ENCODE measurements at places on chromosomes 4 and X. TPM values are rescaled to one million over a fixed set of nuclear protein-coding genes. Genes with fewer than 3 reads are reported as not detected.
A peak's percentile ranks its signal among the peaks of the same experiment; 100 is the strongest.

DNA sequence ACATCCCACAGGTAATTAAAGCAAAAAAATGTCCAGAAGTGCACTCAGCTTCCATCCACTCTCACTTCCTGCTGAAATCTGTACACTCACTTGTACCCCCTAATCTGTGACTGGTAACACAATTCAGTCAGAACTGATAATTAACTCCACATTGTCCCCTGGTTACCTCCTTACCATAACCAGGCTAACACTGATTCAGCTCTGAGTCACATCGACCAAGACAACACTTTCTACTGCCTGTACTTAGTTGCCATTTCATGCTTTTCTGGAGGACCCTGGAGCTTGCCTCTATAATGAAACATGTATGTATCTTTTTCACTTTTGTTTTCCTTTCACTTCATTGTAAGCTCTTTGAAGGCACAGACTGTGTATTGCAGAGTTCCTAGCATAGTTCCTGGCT lies 130.9 kb upstream of the GABRG1 start:
- DNase-seq = no peak

Gene DCLK2
- total RNA-seq = 4.9 TPM

- DNase-seq = no peak
These were observed 340.0 kb upstream of the NDST4 start for GRCh38 chr4:115453416-115453815.

Gene GSPT2
- 5.2 TPM for total RNA-seq

DNA sequence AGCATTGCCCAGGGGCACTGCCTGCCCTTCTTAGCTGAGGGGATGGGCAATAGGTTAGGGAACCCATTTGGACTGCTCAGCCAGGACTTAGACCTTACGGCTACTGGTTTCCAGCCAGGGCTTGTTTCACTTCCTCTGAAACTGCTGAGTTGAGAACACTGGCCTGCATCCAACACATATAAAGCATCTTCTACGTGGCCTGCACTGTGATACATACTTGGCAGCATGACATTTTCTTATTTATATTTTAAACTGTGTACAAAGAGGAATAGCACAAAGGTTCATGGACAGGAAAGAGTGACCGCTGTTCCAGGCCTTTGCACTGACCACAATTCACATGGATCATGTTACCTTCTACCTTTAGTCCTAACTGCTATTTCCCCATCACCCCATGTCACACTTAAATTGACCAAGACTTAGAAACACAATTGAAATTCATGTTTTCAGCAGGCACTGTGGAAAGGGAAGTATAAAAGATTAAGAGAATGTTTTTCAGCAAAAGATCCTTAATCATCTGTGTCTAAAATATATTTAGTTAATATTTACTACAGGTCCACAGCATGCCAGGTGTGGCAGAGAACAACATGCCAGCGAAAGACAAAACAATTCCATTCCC lies 43.7 kb downstream of the NLGN4X start:
- no peak for DNase-seq

- no peak for DNase-seq
These were observed 19.8 kb downstream of the TSPAN5 start for GRCh38 chr4:98638661-98639060.

Gene DCAF4L1
- total RNA-seq = 0.47 TPM

GRCh38 chr4:122588453-122589238 lies 32.2 kb downstream of the IL21 start:
- DNase-seq = no peak

DNA sequence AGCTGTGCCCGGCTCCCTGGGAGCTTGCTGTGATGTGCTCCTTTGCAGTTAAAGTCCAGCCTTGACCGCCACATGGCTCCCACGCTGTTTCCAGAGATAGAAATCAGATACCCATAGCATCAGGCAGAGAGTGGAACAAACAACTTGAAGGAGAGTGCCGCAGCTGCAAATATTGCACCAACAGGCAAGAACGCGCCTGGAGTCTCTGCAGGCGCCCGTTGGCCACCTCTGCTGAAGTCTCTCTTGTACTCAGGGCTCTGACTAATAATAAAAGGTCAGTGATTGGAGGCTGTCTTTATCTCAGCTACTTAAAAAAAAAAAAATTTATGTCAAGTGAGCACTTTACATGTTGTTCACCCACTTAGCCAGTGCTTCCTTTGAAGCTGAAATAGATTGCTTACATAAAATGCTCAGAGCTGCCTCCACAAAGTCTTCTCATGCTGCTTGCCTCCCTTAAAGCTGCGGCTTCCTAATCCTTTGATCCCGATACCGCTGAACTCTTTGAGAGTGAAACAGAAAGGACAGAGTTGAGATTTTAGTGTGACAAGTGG lies 30.9 kb upstream of the TENM3 start:
- DNase-seq = no peak

DNA sequence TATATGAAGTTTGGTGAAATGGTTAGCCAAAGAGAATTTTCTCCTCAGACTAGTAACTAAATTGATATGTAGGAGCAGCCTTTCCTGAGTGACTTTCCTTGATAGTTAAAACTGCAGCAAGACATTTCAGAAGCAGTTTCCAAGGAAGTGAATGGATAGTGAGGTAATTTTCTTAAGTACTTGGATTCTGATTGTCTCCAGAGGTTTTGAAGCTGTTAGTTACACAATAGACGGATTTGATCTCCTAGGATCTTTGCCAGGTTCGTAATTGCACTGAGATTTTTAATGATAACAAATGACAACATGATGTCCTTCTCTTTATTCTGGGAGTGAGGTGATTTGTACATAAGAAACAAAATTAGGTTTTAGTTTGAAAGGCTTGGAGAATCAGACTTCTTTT lies 29.2 kb downstream of the PRRG1 start:
- no peak for DNase-seq

DNA sequence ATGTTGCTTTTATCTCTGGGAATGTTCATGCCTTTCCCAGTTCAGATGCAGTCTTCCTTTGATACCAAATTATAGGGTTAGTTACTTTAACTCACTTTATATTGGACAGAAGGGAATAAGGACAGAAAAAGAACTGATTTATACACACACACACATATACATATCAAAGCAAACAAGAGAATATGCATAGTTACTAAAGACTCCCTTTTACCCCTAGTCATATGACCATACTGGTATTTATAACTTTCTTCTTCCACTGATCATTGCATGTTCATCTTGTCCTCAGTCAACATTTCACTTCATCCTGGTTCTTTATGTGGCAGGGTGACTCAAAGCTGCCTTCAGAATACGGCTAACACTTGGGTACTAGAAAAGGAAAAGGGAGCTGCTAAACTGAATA lies 120.4 kb downstream of the PARM1 start:
- DNase-seq = no peak

Gene LIMCH1
- 29.4 TPM for total RNA-seq

- DNase-seq = no peak
These were observed 117.5 kb upstream of the VCX2 start for GRCh38 chrX:8288590-8288989.

Gene PNCK
- 0.60 TPM for total RNA-seq

DNA sequence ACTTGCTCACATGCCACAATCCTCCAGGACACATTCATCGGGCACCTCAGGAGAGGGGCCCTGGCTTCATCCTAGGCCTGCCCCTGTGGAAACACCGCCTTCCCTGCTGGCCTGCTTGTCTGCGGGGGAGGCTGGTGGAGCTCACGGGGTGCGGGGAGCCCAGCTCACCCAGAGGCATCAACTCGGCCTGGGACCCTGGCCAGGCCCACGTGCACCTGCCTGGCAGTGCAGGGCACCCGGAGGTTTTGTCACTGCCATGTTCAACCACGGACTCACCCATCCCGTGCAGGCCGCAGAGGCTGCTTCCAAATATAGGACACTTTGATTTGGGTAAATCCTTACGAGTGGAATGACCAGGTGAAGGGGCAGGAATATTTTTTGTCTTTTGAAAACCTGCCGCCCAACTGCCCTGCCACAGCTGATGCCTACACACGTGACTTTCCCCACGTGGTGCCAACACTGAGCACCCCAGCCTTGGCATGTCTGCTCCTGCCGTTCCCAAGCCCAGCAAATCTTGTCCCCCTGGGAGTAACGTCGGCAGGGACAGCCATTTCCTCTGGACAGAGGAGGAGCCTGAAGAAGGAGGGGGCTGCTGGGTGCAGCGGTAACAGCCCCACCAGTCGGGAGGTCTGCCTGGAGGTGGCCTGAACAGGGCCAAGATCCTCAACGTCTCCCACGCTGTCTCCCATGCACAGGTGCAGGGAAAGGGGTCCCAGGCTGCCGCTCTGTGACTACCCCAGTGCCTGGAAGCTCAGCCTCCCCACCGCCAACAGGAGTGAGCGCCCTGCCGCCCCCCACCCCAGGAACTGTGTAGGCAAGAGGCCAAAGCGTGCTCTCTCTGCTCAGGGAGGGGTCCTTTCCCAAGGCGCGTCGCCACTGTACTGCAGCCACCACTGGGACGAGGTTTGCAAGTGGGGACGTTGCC lies 8.5 kb downstream of the MXD4 start:
- DNase-seq = no peak

GRCh38 chr4:41455206-41455605 lies 82.8 kb upstream of the LIMCH1 start:
- no peak for DNase-seq

Gene EFNB1
- 108 TPM for total RNA-seq

Gene XAGE1B
- total RNA-seq = not detected

Gene CT45A10
- not detected for total RNA-seq

GRCh38 chrX:22237479-22237878 lies 35.2 kb upstream of the CBLL2 start:
- no peak for DNase-seq

Gene WDR44
- total RNA-seq = 20.7 TPM

- DNase-seq = no peak
These were observed 1.8 kb downstream of the KLF3 start for GRCh38 chr4:38665551-38666411.

DNA sequence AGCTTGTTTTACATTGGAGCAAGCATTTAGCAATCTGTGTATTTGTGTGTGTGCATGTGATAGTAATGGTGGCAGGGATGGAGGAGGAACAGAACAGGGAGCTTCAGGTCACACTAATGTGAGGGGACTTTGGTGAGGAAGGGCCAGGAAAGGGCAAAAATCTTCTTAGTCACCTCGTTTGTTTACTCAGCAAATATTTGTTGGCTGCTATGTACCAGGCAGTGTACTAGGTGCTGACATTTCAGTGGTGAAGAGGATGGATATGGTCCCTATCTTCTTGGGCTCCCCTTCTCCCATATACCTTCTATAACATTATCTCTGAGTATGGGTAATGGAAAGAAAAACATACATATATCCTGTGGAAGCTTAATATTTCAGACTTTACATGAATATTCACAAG lies 48.5 kb upstream of the HDAC8 start:
- no peak for DNase-seq

DNA sequence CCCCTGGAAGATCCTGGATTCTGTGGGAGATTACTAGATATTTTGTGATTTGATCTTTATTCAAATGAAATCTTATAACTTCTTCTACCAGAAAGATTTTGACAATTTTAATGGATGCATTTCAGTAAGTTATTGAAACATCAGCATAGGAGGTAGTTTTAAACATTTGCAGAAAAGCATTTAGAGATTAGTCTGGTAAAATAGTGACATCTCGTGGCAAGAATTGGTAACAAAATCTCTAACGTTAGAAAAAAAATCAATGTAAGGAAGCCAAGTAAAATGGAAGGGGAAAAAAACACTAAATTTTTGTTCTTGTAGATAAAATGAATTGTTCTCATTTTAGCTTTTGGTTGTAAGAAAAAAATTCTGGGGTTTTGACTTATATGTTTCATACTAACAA lies 73.3 kb downstream of the TASL start:
- no peak for DNase-seq

GRCh38 chr4:24063731-24064130 lies 173.9 kb upstream of the PPARGC1A start:
- no peak for DNase-seq

GRCh38 chr4:8849266-8850073 lies 22.2 kb downstream of the HMX1 start:
- peak; percentile 14 for DNase-seq

- no peak for DNase-seq
These were observed 1116.0 kb upstream of the TENM3 start for GRCh38 chr4:181127171-181127570.

DNA sequence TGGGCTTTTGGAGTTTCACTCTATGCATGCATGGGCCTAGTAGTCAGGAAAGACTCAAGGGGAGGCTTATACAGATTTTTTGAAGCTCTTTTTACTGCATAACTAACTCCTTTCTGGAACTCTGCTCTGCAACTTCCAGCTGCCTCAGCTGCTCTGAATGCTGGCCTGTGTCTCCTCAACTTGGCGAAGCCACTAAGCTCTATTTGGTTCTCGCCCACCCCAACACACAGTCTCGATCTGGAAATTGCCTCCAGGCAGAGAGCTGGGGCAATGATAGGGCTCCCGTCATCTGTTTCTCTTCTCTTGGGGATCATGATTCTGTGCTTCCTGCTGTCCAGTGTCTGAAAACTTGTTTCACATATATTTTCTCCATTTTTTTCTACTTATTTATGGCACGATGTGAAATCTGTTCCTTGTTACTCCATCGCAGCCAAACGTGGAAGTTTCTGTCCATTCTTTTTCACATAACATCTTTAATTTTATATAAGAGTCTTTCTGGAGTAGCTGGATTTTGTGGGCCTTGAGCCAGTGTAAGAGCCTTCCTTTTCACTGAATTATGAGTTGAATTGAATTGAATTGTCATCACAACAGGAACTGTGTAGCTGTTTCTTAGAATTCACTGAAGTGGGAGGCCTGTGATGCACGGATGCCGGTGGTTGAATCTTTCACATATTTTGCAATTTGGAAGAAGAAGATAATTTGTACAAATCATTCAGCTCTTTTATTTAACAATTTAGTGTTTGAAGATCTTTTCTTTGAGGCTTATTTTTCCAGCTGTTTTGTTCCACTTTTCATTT lies 9.0 kb downstream of the ZNF275 start:
- DNase-seq = no peak

DNA sequence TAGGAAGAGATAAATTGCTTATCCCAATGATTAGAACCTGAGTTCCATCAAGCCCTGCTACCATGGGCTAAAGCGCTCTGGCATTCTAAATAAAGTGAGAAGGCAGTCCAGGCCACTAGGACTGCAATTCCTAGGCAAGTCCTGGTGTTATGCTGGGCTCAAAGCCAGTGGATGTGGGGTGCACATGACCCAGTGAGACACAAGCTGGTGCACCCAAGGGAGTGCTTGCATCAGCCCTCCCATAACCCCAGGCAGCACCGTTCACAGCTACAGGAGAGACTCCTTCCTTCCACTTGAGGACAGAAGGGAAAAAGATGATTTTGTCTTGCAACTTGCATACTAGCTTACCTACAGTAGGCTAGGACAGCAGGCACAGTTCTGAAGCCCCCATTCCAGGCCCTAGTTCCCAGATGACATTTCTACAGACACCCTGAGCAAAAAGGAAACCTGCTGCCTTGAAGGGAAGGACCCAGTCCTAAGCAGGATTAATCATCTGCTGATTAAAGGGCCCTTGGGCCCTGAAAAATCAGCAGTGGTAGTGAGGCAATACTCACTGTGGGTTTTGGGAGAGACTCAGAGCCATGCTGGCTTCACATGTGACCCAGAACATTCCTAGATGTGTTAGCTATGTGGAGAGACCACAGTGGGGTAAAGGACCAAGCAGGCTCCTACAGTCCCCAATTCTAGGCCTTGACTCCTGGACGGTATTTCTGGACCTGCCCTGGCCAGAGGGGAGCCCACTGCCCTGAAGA lies 77.8 kb downstream of the KLHL13 start:
- DNase-seq = no peak

Gene C4orf50
- not detected for total RNA-seq

GRCh38 chr4:99323756-99324155 lies 2.6 kb upstream of the ADH1B start:
- no peak for DNase-seq

Data from omental fat pad (tissue), 4 donors.